KG1 (cell line): ENCODE measurements at places on chromosomes 5 and 9.

DNA sequence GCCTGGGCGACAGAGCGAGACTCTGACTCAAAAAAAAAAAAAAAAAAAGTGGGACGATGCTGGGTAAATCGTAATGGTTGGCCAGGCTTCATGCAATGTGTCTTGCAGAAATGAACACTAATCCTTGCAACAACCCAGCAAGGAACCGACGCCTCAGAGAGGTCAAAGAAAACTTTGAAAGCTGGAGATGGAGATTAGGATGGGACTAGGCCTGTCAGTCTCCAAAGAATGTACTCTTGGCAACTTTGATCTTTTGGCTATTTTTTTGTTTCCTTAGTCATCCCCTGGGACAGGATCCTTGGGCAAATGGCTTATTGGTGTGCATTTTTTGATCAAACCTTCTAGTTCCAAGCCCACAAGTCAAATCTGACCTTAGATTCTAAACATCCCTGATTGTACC is 10.6 kb upstream of the PWWP2A start:
- DNase-seq: no peak

DNA sequence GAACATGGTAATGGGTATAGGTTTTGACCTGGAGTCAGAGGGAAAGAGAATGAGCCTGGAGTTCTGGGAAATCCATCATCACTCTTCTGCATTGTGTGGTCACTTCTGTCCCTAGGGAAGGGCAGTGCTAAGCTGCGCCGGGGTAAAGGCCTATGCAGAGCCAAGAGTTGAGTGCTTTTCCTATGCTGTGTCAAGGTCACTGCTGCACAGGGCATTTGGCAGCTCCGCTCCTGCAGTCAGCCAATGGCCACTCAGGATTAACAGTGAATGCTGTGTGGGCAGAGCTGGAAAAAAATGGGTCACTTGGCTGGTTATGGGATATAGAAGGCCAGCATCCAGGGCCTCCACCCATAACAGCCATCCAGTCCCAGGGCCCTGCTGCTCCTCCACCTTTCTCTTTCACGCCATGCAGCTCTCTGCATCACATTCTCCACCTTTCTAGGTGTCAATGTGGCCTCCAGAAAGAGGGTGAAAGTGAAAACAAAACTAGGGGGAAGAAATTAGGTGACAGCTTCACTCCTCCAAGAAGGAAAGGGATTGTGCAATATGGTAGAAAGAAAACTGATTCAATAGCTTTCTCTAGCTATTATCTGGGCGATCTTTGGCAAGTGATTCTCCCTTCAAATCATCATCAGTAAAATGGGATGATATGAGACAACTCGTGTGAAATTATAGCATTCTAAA is 279.3 kb upstream of the ANKRD55 start:
- no peak for DNase-seq

DNA sequence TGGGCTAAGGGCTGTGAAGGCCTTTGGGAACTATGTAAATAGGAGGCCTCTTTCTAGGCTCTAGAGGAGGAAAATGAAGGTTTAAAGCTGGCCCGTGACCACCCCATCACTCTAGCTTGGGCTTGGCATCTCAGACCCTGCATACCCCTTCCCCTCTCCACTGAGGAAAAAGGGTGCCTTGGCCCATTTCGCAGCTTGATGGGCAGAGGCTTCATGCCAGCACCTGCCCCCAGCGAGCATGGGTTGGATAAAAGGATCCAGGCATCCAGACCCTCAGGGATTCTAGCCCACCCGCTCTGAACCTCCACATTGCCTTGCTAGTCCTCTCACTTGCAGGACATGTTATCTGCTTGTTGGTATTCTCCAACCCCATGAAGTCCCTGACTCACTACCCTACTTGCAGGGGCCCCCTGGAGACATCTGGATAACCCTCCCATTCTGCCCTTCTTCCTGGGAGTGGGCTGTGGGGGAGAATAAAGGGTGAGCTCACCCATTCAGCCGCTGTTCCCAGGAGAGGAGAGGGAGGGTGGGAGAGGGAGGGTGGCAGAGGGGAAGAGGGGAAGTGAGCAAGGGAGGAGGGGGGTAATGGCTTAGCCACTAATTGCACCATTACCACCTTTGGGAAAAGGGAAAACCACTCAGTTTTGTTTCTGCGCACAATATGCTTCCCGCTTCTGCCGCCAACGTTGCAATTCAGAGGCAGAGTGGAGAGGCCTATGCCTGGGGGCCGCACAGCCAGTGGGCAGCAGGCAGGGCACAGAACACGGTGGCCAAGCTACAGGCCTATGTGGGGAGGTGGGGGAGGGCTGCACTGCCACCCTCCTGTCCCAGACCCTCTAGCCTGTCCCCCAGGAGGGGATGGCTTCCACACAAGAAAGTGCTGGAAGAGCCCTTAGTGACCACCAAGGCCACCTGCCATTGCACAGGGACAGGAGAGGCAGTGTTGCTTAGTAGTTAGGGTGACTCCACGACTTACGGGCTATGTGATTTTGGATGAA is 2.1 kb upstream of the CAMK2A start:
- DNase-seq: no peak

- no peak for DNase-seq
Observed at GRCh38 chr9:34568774-34569173, 20.8 kb downstream of the CNTFR start.

DNA sequence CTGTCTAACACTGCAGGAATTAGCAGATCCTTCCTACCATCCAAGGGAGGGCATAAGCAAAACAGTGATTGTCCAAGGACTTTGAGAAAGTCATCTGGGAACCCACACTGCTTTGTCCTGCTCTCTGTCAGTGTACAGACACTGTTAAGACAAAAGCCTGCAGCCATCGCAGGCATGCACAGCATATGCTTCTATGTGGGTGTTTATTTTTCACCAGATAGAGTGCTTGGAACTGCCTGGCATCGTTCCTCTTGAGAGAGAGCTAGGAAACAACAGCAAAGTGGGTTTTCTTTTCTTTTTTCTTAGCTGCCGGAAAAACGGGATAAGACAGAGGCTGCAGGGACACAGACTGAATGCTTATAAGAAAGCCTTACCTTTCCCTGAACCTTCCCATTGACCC is 212.3 kb downstream of the ICE1 start:
- DNase-seq: no peak

- no peak for DNase-seq
Observed at GRCh38 chr5:159945359-159945758, 29.1 kb downstream of the ADRA1B start.

DNA sequence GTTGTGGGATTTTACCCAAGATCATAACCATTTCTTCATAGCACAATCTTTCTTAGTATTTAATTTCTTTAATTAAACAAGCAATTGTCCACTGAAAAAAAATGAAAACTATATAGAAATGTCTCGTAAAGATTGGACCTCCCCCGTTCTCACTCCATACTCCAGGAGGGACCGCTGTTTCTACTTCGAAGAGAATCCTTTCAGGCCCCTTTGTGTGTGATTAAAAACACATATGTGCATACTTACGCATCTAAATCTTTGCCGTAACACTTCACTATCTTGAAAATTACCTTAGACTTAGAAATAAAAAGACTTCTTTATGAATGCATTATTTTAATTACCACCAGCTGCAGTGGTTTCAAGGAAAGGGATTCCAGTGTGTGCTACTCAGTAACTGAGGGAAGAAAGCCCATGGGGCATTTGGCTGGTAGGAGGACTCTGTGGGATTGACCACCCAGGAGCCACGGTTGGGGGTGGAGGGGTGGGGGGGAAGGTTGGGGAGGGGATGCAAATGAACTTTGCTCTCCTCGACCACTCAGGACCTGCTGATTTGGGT is 209.1 kb downstream of the FAM114A2 start:
- DNase-seq: no peak

- no peak for DNase-seq
Observed at GRCh38 chr5:88829775-88830174, 53.2 kb downstream of the MEF2C start.
